ENCODE measurements at places on chromosomes 7 and 10. TPM values are rescaled to one million over a fixed set of nuclear protein-coding genes. Genes with fewer than 3 reads are reported as not detected.

BAZ1B gene
- 80.7 TPM for total RNA-seq

GRCh38 chr7:92841192-92841591 lies 4.8 kb upstream of the CDK6 start:
- no peak for DNase-seq

DNA sequence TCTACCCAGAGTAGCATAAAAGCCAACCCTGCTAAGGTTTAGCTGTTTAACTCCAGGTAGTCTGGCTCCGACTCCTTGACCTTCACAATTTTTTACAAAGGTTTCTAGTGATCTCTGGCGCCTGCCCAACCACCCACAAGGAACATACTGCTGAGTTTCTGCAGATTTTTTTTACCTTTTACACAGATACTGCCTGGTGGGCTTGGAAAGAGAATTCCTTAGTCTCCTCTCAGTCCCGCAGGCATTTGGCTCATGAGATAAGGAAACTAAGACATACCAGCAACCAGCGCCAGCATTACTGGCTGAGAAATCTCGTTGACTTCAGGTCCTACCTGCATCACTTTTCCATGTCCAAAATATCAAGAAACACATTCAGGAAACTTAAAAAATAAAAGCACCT lies 51.1 kb upstream of the LYZL1 start:
- DNase-seq: no peak

DNA sequence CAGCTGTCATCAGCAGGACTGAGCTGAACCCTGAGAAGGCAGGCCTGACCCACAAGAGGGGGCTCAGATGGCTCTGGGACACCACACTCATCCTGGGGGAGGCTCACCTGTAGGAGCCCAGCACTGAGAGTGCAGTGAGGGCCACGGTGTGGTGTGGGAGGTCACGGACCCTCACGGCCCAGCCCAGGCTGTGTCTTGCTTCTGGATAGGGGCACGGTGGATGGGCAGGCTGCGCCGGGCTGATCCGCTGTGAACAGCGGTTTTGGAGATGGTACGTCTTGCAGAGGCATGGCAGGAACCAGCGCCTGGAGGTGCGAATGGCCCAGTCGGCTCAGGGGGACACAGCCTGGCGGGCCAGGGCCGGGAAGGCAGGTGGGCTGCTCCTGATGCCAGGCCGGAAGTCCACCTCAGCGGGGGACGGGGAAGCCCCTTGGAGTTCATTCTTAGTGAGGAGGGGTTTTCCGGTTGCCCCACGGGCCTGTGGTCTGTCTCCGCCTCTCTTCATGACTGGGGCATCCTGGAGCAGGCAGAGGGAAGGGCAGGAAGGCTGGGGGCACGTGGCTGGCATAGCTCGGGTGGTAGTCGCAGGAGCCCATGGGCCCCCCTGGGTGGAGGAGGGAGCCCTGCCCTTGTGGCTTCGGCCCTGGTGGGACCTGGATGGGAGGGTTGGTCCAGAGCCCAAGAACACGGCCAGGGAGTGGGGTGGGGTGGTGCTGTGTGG lies 112.5 kb downstream of the UNCX start:
- DNase-seq: no peak

GRCh38 chr7:149011491-149011890 lies 16.8 kb downstream of the PDIA4 start:
- no peak for DNase-seq

DNA sequence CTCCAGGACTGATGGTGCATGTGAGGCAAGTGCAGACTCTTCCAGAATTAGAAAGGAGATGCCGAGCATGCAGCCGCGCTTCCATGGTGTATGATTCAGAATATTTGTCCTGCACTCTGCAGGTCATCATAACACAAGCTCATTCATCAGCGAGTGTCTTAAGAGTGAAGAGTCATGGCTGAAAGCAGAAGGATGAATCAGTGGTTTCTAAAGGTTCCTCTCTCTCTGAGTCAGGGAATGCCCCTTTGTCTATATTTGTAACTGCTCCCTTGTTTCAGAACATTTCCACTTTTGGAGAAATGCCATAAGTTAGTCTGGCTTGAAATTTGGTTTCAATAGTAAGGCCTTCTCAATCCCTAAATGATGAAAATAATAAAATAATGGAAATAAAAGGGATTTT lies 52.3 kb downstream of the HECW1 start:
- no peak for DNase-seq

Measured in osteocyte (in vitro differentiated cells).